NCI-H2081 treated with DMSO at 0.1 percent for 48 hours (cell line): ENCODE measurements at places on chromosomes 1 and 21.

- DNase-seq: no peak
Observed at GRCh38 chr1:117803318-117803717, 126.1 kb downstream of the GDAP2 start.

DNA sequence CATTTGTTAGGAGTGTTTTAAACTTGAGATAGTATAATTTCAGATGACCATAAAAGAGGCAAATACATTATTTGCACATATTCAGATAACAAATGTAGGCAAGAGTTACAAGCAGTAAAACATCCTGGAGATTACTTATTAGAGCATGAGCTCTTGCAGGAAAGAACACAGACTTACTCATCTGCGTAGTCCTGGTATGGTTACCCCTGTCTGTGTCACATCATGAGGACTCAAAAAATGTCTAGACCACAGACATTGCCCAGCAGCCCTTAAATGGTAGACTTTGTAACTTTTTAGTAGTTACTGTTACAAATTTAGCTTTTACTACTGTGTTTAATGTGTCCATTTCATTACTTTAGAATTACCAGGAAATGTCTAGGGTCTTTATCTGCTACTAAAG lies 12.8 kb downstream of the CACHD1 start:
- no peak for DNase-seq

- no peak for DNase-seq
Observed at GRCh38 chr1:6198646-6199297, 623 bp downstream of the RPL22 start.

DNA sequence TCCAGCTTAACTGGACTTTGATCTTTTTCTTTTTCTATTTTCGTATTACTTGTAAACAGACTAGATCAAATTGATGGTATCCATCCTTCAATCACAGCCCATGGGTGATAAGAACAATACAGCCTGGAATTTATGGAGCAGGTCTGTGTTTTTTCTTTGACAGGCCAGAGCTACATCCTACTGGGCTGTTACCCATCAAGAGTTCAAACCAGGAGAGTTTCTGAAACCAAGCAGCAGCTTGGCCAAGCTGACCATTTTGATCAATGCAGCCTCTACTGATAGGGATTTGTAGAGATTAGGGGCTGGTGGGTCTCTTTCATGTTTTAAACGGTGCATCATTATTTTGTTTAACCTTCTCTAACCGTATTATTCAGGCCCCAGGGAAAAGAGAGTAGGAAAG lies 24.3 kb upstream of the CCDC190 start:
- DNase-seq: no peak

GRCh38 chr1:10889650-10890353 lies 93.4 kb upstream of the CASZ1 start:
- DNase-seq: no peak

DNA sequence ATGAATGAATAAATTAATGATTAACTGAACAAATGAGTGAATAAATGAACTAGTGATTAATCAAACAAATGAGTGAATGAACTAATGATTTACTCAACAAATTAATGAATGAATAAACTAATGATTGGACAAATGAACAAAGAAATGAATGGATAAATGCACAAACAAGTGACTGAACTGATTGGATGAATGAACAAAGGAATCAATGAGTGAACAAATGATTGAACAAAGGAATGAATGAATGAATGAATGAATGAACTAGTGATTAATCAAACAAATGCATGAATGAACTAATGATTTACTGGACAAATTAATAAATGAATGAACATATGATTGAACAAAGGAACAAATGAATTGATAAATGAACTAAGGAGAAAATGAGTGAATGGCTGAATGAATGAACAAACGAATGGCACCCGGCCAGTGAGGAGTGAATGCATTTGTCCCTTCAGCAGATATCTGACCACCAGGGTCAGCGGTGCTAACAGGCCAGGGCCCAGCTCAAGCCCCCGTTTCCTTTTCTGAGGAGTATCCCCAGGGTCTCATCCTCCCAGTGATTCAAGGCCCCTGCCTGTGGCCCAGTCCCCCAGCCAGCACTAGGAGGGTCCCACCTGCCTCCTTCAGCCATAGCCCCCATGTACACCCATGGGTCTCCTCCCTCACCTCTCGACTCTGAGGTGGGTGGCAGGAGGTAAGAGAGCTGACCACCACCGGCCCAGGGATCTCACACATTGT lies 49.9 kb downstream of the WNT9A start:
- no peak for DNase-seq

DNA sequence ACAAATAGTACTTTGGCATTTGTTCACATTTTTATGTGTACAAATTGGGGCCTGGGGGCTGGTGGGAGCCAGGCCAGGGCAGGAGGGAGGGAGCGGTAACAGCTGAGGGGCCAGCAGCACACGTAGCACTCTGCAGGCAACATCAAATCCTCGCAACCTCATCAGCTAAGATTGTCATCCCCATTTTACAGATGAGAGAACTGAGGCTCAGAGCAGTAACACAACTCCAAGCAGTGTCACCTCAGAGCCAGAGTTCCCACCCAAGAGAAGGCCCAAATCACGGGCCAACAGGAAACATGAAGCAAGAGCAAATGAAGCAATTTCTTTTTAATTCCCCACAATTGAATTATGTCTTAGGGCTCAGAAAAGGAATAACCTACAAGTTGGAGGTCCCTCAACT lies 14.1 kb downstream of the IFFO2 start:
- DNase-seq: no peak

DNA sequence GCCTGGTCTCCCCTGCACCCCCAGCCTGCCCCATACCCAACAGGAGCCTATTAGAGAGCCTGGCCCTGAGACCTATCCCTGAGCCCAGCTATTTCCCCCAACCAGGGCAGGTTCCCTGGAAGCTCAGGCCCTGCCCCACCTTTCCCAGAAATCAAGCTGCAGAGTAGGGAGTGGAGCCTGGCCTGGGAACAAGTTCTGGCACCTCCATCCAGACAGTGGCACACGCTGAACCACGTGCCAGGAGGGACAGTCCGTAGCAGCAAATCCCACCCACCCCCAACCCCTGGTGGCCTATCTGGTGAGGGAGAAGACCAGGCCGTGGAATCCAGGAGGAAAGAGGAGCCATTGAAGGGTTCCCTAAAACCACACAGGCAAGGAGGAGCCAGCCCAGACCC lies 22.6 kb downstream of the TNNT2 start:
- no peak for DNase-seq

DNA sequence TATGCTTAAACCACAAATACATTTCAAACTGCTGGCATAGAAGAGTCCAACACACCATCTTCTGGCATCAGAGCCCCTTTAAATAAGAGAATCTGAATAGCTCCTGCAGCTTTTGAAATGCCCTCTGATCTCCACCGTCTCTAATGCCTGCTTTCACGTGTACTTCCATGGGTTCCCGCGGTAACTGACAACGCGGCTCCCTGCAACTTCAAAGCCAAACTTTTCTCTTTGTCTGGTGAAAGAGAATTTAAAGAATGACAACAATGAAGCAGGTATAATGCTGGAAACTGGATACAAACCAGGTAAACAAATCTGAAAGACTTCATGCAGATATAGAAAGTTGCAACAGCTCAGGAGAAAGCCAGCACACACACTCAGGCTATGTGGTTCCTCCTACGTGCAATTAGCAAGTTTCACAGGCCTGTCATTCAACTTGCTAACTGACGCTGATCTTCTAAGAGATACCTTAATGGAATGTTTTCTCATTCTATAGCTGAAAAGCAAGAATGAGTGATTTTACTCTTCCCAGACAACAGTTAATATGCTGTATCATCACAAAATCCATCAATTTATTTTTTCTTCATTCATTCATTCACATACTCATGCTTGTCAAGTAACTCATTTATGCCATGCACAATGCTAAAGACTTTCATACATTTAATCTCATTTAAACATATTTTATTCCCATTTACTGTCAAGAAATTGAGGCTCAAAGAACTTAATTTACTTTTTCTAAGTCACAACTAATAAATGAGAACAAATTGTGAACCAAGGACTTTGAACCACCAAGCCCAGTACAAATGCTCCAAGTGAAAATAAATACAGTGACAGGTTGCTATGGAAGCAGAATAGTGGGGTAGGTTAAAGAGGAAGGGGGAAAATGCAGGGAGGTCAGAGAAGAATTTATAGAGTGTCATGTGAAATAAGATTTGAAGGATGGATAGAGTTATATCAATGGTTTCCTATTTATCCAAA lies 202.7 kb upstream of the SNX7 start:
- DNase-seq: no peak

DNA sequence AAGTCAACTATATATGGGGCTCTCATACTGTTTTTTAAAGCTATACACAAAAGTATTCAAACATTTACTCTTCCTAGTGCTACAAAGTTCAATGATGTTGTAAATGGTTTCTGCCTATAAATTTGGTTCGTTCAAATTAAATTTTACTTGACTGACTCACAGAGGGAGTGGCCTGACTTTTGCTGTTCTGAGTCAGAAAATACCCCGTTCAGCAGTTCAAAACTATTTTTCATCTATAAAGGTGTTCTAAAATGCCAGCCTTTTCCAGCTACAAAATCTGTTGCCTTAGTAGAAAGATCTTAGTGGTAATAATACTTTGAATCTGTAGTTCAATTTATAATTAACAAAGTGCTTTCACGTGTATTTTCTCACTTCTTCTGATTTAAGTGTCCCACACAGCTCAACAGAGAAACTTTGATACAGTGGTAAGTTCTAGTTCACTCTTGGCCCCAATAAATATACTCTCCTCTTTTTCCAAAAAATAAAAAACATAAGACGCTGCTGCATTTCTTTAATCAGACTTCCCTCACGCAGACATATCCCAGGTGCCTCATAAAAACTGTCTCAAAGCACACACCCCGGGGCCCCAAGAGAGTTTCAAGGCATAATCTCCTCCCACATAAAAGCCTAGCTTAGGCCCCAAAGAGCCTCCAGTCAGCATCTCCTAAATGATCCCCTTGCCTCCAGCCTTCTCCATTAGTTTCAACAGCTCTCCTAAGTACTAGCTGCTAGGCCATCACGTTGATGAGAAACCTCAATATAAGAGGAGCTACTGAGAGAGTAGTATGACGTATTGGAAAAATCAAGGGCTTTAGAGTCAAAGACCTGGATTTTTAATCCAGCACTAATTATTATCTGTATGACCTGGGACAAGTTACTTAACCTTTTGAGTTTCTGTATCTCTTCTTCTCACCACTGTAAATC lies 3.2 kb downstream of the PTP4A2 start:
- DNase-seq: no peak

DNA sequence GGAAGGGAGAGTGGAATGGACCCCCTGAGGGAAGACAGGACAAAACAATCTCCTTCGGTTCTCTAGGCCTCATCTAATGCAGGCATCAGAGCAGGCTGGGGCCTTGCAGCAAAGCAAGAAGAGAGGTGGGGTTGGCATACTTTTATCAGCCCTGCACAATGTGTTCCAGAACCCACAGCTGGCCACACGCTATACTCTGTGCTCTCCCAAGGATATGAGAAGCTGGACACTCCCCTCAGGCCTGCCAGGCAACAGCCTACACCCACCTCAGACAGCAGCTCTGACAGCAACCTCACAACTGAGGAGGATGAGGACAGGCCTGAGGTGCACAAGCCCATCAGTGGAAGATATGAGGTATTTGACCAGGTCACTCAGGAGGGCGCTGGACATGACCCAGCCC lies 27.3 kb downstream of the LY9 start:
- DNase-seq: no peak

DNA sequence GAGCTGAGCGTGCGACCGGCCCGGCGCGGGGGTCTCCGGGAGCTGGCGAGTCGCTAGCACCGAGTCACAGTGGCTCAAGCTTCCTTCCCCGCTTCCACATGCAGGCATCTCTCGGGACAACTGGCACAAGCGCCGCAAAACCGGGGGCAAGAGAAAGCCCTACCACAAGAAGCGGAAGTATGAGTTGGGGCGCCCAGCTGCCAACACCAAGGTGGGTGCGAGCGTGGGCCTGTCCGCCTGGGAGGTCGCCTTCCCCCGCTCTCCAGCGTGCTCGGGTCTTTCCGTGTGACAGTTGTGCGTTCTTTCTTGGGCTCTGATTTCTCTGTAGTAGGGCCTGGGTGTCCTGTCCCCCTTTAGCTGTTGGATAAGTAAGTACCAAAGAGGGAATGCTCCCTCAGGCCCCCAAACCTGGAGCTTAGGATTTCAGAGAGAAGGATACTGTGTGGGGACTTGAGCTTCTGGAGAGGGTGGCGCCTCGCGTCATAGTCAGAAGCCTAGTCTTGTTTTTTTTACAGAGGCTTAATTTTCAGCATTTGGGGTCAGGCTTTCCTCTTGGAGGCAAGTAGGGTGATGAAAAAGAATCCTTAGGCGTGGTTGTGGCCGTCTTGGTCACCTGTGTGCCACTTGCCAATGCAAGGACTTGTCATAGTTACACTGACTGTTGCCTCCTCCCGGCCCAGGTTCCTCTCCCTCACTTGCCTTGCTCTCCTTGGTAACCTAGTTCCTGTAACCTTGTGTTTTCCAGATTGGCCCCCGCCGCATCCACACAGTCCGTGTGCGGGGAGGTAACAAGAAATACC lies 790 bp downstream of the RPS8 start:
- no peak for DNase-seq

- DNase-seq: no peak
Observed at GRCh38 chr1:151147665-151148064, 1.2 kb upstream of the SEMA6C start.

GRCh38 chr21:26845759-26846035 lies 488 bp upstream of the ADAMTS1 start:
- DNase-seq: no peak

GRCh38 chr1:197422993-197423392 lies 154.9 kb downstream of the CRB1 start:
- no peak for DNase-seq

DNA sequence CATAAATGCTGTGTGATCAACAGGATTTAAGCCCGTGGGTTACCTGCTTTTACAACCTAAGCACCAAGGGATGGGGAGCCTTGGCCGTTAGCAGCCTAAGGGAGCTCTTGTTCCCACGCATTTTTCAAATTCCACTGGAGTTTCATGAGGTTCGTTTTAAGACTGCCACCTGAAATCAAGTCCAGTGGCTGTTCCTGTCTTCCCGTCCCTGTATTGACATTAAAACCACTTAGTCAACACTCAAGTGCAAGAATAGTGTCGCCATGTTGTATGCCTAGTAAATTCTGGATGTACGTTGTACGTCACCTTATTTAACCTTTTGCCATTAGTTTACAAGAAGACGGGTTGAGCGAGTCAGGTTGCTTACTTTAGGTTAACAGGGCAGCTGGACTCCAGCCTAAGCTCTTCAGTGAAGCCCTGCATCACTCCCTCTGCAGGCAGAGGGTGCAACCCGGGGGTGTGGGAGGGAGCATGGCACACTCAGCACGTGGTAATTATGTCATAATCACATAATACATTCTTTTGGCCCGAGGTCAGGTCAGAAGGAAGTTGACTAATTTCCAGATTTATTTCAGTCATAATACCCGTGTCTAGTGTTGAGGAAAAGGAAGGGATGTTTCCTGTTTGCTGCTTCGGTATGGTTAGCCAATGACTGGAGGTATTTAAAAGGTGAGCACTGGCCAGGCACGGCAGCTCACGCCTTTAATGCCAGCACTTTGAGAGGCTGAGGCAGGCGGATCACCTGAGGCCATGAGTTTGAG lies 42.5 kb downstream of the CNST start:
- no peak for DNase-seq

GRCh38 chr1:217135987-217136894 lies 413.0 kb upstream of the ESRRG start:
- no peak for DNase-seq

- no peak for DNase-seq
Observed at GRCh38 chr1:5223206-5223605, 568.8 kb downstream of the AJAP1 start.
